ENCODE measurements at places on chromosomes 2 and 18.

DNA sequence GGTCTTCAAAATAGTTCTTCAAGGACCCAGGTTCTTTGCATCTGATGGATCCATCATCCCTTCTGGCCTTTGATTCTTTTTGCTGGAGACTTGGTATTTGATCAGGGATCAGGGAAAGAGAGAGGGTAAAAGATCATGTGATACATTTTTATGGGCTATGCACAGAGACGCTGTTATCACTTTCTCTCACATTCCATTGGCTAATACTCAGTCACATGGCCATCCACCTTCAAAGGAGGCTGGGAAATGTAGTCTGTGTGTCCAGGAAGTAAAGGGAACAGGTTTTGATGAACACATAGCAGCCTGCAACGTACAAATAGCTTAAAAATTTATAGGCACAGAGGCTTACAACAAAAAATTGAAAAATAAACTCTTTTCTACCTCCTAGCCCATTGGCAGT is 629.6 kb upstream of the FANCL start:
- no peak for DNase-seq

GRCh38 chr18:46283895-46284295 is 179.7 kb downstream of the HAUS1 start:
- no peak for DNase-seq

GRCh38 chr2:167335541-167335992 is 447.3 kb downstream of the XIRP2 start:
- DNase-seq, result peak; percentile 33

- DNase-seq, result no peak
These were observed 4.6 kb downstream of the ACMSD start for GRCh38 chr2:134842930-134843490.

- no peak for DNase-seq
These were observed 1274.5 kb upstream of the CRIM1 start for GRCh38 chr2:35081001-35081621.
